ENCODE measurements at places on chromosomes 4 and X. TPM values are rescaled to one million over a fixed set of nuclear protein-coding genes. Genes with fewer than 3 reads are reported as not detected.

- no peak overlapping the region for H3K4me3 ChIP-seq
- H3K27ac ChIP-seq = peak overlapping the region; percentile 47
- H3K36me3 ChIP-seq = no peaks in the 10 kb centered on the region
- no peak for DNase-seq
Observed at GRCh38 chr4:105155426-105155825, 8.8 kb downstream of the TET2 start.

- no peaks in the 10 kb centered on the region for H3K27me3 ChIP-seq
- H3K36me3 ChIP-seq = no peaks in the 10 kb centered on the region
- no peak overlapping the region for H3K4me3 ChIP-seq
- no peak overlapping the region for H3K27ac ChIP-seq
Observed at GRCh38 chr4:73828956-73829355, 7.5 kb upstream of the CXCL6 start.

DNA sequence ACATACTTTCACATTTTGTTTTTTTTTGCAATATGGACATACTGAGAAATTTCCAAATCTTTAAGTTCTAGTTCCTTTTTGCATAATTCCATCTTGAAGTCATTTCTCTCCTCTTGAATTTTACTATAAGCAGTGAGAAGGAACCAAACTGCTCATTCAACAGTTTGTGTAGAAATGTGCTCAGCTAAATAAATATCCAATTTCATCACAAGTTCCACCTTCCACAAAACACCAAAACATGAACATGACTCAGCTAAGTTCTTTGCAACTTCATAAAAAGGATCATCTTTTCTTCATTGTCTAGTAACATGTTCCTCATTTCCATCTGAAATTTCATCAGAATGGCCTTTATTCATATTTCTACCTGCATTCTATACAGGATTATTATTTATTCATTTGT, 77.3 kb upstream of the FGF13 start:
- H3K27ac ChIP-seq = no peak overlapping the region
- H3K4me1 ChIP-seq = no peaks in the 10 kb centered on the region
- no peaks in the 10 kb centered on the region for H3K36me3 ChIP-seq
- DNase-seq = no peak

DNA sequence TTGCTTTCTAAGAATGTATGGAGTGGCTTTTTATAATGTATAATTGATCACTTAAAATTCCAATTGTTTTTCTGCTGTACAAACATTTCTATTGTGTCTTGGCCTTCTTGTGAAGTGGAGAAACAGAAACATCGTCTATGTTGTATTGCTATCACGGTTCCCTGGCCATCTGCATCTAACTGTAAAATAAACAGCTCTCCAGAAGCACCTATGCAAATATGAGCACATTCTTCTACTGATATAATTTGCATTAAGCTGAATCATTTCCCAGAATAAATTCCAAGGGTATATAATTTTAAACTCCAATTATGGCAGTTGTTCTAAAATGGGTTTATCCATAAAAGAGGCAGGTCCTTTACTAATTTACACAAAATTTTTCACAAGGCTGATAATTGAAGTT, 261.6 kb upstream of the STS start:
- H3K36me3 ChIP-seq = no peaks in the 10 kb centered on the region
- no peak for DNase-seq
- no peak overlapping the region for H3K27ac ChIP-seq
- H3K4me1 ChIP-seq = no peaks in the 10 kb centered on the region

RTL3 gene
- not detected for polyA plus RNA-seq

CHST7 gene
- polyA plus RNA-seq = 0.97 TPM

ARHGEF9 gene
- polyA plus RNA-seq = 6.5 TPM
